ENCODE measurements at places on chromosomes 1 and 21. TPM values are rescaled to one million over a fixed set of nuclear protein-coding genes. Genes with fewer than 3 reads are reported as not detected.

The LMX1A gene
- total RNA-seq: 0.72 TPM

The ZNF648 gene
- not detected for total RNA-seq

The SLAMF7 gene
- total RNA-seq: 4.1 TPM

GRCh38 chr1:204408074-204408507 lies 3.5 kb downstream of the PPP1R15B start:
- DNase-seq: peak; percentile 84

GRCh38 chr1:32014199-32014947 lies 705 bp downstream of the KHDRBS1 start:
- peak; percentile 78 for DNase-seq

DNA sequence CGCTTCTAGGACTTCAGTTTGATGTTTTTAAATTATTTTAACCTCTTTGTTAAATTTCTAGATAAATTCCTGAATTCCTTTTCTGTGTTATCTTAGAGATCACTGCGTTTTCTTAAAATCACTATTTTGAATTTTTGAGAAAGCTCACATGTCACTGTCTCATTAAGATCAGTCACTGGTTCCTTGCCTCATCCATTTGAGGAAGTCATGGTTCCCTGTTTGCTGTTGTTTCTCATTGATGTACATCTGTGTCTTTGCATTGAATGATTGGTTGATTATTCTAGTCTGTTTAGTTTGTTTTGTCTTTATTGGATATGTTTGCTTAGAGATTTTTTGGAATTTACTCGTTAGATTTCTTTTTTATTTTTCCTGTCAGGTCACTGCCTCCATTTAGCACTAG lies 50.1 kb downstream of the CRP start:
- no peak for DNase-seq

GRCh38 chr21:45871616-45872236 lies 109.8 kb upstream of the COL6A1 start:
- DNase-seq: no peak

DNA sequence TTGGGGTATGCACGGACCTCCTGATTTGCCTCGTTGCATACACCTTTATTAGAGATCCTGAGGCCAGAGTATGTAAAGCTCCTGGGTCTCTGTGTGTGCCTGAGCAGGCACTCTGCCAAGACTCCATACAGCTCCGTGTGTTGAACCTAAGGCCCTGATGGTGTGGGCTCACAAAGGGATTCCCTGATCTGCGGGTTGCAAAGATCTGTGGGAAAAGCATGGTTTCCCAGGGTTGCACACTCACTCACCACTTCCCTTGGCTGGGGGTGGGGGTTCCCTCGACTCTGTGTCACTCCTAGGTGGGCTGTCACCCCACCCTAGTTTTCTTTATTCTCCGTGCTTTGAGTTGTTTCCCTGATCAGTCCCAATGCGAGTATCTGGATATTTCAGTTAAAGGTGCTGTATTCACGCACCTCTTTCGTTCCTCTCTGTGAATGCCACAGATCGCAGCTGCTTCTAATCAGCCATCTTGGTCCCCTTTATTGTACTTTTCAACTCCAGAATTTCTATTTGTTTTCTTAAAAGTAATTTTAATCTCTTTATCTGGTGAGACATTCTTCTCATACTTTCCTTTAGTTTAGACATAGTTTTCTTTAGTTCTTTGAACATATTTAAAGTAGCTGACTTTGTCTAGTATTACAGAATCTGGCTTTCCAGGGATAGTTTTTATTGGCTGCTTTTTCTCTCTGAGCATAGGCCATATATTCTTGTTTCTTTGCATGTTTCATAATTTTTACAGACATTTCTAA lies 39.0 kb upstream of the F3 start:
- DNase-seq: peak; percentile 66

DNA sequence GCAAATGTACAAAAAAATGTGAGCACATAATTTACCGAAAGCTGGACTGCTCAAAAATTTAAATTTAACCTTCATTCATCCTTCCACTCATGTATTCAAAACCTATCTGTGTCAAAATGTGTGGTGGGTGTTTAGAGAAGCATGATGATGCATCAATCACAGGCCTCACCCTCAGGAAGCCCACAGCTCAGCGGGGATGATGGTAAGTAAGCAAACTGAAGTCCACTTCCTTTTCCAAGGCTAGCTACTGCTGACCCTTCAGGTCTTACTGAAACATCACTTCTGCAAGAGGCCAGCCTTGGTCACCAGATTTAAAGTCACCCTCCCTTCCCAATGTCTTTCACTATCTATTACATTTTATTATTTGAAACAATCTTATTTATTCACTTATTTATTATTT lies 254.5 kb downstream of the DNM3 start:
- no peak for DNase-seq
